Natural killer cell (primary cell): ENCODE measurements at places on chromosomes 16 and 17. TPM values are rescaled to one million over a fixed set of nuclear protein-coding genes. Genes with fewer than 3 reads are reported as not detected.

- no peak for DNase-seq
Observed at GRCh38 chr17:50440172-50440837, 14.3 kb downstream of the ACSF2 start.

HOXB2 gene
- 24.7 TPM for total RNA-seq

CFAP97D1 gene
- total RNA-seq: not detected

ADPRM gene
- 9.5 TPM for total RNA-seq

MPO gene
- 1.9 TPM for total RNA-seq

ITGB3 gene
- 30.6 TPM for total RNA-seq

- no peak for DNase-seq
Observed at GRCh38 chr16:68233835-68234187, 2.1 kb downstream of the ESRP2 start.

DNA sequence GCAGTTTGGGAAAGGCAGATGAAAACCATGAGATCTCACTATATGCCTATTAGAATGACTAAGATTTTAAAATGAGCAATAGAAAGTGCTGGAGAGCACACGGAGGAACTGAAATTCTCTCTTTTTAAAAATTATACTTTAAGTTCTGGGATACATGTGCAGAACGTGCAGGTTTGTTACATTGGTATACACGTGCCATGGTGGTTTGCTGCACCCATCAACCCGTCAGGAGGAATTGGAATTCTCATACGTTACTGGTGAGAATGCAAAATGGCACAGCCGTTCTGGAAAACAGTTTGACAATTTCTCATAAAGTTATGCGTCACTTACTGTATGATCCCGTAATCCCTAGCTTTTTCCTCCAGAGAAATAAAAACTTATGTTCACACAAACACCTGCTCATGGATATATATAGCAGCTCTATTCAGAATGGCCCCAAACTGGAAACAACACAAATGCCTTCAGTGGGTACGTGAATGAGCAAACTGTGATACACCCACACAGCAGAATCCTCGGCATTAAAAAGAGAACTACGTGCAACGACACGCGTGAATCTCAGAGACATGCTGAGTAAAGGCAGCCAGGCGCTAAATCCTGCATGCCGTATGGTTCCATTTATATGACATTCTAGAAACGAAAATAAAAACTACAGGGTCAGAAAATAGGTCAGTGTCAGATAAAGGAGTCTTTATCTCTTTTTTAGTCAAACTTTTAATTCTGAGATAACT, 11.8 kb downstream of the PIK3R6 start:
- no peak for DNase-seq

PTX4 gene
- not detected for total RNA-seq

DNA sequence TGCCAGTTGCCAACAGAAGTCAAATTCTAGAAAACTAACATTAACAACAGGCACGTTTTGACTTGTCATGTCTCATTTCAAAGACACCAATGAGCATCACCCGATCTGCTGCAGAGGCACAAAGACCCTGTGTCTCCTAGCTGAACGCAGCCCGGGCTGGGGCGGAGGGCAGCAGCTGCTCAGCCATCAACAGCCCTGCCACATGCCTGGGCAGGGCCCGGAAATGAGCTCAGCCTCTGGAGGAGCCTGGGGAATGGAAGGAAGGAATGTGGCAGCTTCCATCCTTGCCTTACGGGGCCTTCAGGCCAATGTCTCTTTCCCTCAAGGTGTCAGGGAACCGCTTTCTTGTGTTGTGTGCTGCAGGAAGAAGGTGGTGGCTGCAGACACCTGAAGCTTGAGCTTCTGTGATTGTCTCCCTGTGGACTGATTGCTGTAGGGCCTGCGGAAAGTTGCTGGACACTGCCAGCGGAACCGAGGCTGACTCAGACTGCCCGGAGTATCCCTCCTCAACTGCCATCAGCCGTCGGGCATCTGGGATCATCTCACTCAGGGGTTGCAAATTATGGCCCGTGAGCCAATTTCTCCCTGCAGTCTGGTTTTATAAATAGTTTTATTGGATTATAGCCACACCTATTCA, 7.3 kb downstream of the CDH13 start:
- no peak for DNase-seq

GRCh38 chr16:6910301-6910700, 422.3 kb upstream of the RBFOX1 start:
- no peak for DNase-seq

DNA sequence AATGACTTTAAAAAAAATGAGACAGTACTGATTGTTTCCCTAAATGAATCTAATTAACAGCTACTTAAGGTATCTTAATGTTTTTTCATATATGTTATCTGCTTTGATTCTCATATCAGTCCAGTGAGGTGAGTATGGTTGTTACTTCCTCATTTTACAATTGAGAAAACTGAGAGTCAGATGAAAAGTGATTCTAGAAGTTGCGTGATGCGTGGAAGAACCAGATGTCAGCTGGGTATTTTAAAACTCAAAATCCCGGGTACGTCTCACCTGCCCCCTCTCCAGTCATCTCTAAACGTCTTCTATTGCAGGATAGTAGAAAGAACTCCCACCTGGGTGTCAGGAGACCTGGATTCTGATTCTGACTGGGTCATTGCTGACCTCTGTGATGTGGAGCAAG, 89.2 kb downstream of the MAP2K6 start:
- no peak for DNase-seq

KRTAP3-2 gene
- not detected for total RNA-seq

DNA sequence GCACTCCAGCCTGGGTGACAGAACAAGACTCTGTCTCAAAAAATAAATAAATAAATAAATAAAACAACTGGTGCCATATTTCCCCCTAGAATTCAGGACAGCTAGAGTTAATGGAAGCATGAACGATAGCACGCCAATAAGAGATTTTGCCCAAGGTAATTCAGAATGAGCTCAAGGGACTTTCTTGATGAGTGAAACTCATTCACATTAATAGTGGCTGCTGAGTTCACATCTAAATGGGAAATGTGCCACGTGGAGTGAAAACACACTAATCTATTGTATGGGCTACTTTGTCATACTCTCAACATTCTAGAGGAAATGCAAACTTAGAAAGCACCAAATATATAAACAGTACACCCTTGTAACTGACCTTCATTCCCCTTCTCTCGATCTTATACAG, 47.4 kb upstream of the PSMD7 start:
- no peak for DNase-seq

CLEC10A gene
- 2.2 TPM for total RNA-seq

DNA sequence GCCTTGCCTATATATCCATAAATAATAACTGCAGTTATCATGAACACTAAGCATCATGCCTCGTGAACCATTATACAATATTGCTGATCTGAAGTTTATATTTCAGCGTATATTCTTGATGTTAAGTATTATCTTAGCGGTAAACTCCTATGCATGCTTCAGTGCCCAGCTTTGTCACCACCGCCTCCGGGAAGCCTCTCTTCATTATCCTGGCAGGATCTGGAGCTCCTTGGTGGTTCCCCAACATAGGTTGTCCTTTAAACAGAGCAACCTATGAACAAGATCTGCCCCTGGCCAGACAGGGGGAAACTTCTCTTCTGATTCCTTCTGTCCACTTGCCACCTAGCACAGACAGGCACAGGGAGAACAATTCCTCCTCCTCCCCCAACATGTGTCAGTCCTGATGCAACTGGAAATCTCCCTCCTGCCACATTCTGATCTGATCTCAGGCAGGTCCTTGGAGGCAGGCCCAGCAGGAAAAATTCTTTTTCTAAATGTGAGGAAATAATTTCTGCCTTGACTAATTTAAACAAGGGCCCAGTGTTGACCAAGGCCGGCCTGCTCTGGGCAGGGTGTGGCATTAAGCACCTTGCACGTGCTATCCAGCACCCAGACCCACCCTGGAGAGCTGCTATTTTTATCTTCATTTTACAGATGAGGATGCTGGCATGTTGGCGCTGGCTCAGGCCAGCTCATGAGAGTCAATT, 22.4 kb downstream of the SPNS2 start:
- DNase-seq: no peak

DNA sequence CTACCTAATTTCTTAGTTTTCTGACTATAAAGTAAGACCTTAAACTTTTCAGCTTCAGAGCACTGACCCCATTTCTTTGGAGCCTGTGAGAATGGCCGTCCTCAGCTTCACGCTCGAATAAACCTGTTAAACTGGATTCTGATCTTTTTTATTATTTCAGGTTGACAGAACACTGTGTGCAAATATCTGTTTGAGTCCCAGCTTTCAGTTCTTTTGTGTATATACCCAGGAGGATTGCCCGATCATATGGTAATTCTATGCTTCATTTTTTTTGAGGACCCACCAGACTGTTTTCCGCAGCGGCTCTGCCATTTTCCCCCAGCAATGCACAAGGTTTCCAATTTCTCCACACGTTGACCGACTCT, 19.8 kb upstream of the KCNH6 start:
- DNase-seq: no peak

- DNase-seq: no peak
Observed at GRCh38 chr17:27498615-27499309, 42.5 kb downstream of the KSR1 start.

GRCh38 chr16:54194334-54194743, 92.2 kb downstream of the IRX3 start:
- DNase-seq: no peak

SEZ6L2 gene
- not detected for total RNA-seq

- no peak for DNase-seq
Observed at GRCh38 chr17:35560703-35561102, at the start of gene SLFN14. SLFN14 (minus strand) TSS chr17:35560819; CDS start chr17:35558062, 2,757 bp downstream.

GRCh38 chr17:20944014-20944865, 98.6 kb downstream of the USP22 start:
- peak; percentile 56 for DNase-seq

DNA sequence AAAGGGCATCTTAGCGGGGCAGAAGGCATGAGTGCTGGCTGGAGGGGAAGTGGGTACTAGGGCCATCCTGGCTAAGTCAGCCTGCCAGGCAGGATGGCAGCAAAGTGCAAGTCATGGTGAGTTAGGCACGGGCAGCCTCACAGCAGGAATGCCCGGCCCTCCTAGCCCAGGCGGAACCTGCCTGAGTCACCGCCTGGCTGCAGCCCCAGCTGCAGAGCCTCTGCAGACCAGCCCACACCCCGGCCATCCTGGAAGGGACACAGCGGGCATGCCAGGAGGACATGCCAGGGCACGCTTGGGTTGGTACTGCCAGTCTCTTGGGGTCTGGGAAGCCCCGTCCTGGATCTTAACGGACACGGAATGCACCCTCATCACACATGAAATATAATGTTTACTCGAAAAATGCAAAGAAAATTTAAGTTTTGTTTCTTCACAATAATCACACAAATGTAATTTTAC, 5.0 kb upstream of the ALDH3A1 start:
- no peak for DNase-seq

CBX2 gene
- total RNA-seq: not detected

- peak; percentile 94 for DNase-seq
Observed at GRCh38 chr17:59440757-59441463, 109.5 kb downstream of the YPEL2 start.

DNA sequence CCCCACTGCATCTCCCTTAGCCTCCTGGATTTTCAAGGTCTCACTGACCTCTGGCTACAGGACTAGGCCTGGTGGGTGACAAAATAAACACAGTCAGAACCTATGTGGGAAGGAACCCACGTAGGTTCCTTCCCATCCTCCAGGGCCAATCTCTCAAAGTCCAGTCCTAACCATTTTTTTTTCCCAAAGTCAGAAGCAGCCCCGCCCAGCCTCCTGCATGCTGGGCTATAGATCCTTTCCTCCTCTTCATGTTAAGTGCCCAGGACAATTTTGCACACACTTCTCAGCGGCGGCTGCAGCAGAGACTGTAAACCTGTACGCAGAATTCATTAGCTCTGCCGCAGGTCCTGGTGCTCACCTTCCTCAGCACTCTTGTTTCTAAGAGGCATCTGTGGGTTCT, 285.8 kb downstream of the NPIPA8 start:
- no peak for DNase-seq

- no peak for DNase-seq
Observed at GRCh38 chr16:17940584-17941364, 395.8 kb downstream of the NPIPA8 start.

ADAM11 gene
- 0.28 TPM for total RNA-seq

- no peak for DNase-seq
Observed at GRCh38 chr16:28522792-28523191, 16.0 kb downstream of the NUPR1 start.
